ENCODE measurements at places on chromosomes 5 and 9.
A peak's percentile ranks its signal among the peaks of the same experiment; 100 is the strongest.

GRCh38 chr5:154395407-154396106 is 50.2 kb upstream of the SAP30L start:
- DNase-seq = no peak

- peak; percentile 82 for DNase-seq
Measured at GRCh38 chr5:158463938-158464337, 605.0 kb upstream of the CLINT1 start.

- no peak for DNase-seq
Measured at GRCh38 chr9:85009251-85009650, 339.7 kb downstream of the NTRK2 start.

- peak; percentile 79 for DNase-seq
Measured at GRCh38 chr9:33159777-33160127, 7.4 kb downstream of the B4GALT1 start.

- no peak for DNase-seq
Measured at GRCh38 chr9:71243951-71244350, 122.5 kb upstream of the TRPM3 start.

- no peak for DNase-seq
Measured at GRCh38 chr5:145324101-145324500, 511.0 kb downstream of the PRELID2 start.

- no peak for DNase-seq
Measured at GRCh38 chr5:54519509-54519876, 1.9 kb downstream of the SNX18 start.

DNA sequence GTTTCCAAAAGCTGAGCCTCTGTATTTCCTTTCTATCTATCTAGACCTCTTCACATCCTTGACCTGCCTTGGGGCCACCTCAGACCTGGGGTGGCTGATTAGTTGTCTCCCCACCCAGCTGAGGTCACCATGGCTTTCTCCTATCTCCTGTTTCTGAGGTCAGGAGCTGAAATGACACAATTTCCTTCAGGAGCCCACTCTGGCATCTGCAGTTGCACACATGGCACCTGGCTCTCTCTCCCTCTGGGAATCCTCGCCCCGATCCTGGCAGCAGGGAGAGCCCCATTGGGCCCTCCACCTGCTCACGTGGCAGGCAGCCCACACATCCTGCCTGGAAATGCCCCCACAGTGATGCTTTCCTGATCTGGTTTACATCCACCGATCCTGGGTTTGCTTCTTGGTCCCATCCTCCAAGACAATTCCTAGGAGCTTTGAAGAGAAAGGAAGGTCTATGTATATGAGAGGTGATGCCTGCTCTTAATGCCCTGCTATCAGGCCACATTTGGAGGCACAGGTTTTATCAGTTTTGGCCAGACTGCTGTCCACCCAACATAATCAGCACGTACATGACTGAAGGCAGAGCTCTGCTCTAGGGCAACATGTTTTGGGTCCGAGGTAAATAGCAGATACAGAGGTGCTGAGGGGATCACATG is 53.7 kb downstream of the MARCHF3 start:
- no peak for DNase-seq

- DNase-seq = no peak
Measured at GRCh38 chr5:52328220-52328806, 459.4 kb upstream of the ITGA1 start.

GRCh38 chr9:35232867-35233544 is 71.2 kb downstream of the UNC13B start:
- no peak for DNase-seq
